Erythroblast (primary cell): ENCODE measurements at places on chromosomes 12 and 14.

GRCh38 chr12:59320112-59320511 lies 275.7 kb upstream of the SLC16A7 start:
- DNase-seq, result no peak

DNA sequence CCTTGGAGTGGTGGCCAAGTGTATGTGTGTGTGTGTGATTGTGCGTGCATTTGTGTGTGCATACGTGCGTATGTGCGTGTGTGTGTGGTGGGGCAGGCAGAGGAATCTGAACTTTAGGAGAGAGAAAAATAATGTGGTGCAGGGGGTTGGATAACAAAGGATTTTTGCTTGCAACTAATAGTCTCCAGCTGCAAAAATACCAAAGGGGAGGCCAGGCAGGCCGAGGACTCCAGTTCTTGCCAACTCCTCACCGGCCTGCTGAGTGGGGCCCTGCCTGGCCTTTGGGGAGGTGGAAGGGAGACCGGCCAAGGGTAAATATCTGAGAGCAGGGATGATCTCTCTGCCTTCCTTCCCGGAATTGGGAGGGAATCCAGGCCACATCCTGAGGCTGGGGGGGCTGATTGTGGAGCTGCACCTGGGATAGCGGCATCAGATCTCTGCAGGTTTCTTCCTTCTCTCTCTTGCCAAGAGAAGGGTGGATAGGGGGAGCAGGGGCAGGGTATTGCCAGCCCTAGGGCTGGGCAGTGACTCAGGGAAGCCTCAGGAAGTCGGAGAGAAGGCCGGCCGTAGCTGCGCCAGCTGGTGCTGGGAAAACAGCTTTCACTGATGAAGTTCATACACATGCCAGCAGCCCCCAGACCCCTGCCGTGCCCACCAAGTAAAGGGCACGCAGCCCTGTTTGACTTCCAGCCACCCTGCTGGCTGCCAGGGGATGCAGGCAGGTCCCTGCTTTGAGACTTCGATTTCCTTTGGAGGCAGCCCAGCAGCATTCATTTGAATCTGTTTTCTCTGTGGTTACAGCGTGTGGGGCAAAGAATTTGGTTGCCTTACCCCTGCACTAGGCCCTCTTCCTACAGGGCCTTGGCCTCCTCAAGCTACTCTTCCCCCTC lies 4.6 kb upstream of the LRP1-AS start:
- DNase-seq, result no peak

- DNase-seq, result peak; percentile 33
Measured at GRCh38 chr12:45732936-45733335, 3.4 kb downstream of the ARID2 start.

DNA sequence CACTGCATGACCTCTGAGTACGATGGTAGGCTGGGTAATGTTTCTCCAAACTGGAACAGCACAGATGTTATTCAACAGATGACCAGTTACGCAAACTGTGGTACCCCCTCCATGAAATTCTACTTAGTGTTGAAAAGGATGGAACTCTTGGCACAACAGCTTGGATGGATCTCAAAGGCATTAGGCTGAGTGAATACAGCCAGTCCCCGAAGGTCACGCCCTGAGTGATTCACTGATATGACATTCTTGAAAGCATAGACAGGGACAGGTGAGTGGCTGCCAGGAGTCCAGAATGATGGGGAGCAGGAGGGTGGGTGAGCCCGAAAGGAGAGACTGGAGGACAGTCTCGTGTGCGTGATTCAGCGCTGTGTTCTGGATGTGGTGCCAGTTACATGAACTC lies 187.5 kb upstream of the TMEM132C start:
- no peak for DNase-seq

GRCh38 chr12:53336181-53336681 lies at the start of gene SP7:
SP7 (minus strand) TSS chr12:53336354; CDS start chr12:53335646, 708 bp downstream.
- DNase-seq, result no peak

- DNase-seq, result peak; percentile 7
Measured at GRCh38 chr14:34912182-34912581, 37.0 kb upstream of the BAZ1A start.

- DNase-seq, result no peak
Measured at GRCh38 chr12:59007620-59008019, 87.3 kb upstream of the LRIG3 start.

- no peak for DNase-seq
Measured at GRCh38 chr12:114767084-114767760, 83.2 kb upstream of the TBX3 start.

DNA sequence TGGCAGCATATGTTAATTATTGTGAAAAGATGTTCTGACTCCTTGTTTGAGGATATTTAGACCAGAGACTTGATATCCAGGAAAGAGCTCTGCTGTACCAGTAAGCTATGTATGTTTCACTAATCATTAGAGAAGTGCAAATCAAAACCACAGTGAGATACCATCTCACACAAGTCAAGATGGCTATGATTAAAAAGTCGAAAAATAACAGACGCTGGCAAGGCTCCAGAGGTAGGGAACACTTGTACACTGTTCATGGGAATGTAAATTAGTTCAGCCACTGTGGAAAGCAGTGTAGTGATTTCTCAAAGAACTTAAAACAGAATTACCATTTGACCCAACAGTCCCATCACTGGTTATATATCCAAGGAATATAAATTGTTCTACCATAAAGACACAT lies 171.6 kb downstream of the DPY19L2 start:
- no peak for DNase-seq

- DNase-seq, result no peak
Measured at GRCh38 chr14:91009501-91010152, 50.8 kb downstream of the RPS6KA5 start.

GRCh38 chr12:24270464-24270863 lies 321.0 kb upstream of the SOX5 start:
- DNase-seq, result no peak

- no peak for DNase-seq
Measured at GRCh38 chr12:57518176-57518919, 2.0 kb downstream of the DDIT3 start.

- no peak for DNase-seq
Measured at GRCh38 chr14:34449819-34450541, 12.1 kb downstream of the SPTSSA start.

GRCh38 chr12:129670256-129670920 lies 233.4 kb downstream of the TMEM132D start:
- no peak for DNase-seq

DNA sequence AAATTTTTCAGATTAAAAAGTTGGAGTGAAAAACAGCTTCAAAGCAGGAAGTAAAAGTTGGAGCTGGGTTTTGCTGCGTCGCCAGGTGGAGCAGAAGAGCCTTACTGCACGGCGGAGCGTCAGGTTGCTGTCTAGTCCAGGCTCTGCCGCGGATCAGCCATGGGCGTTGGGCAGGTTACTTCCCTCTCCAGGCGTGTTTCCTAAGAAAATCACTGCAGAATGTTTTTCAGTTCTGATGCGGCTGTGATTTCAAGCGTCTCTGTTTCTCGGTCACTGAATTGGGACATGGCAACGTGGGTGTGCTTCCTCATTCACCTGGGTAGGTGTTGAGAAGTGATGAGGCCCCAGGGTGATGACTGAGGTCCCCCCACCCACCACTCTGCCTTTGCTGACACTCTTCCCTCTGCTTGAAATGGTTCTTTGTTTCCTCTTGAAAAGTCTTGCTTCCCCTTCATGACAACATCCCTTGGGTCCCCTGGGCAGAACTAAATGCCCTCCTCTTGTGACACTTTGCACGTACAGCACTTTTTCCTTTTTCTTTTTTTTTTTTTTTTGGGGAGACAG lies 7.6 kb downstream of the EVL start:
- DNase-seq, result peak; percentile 31

DNA sequence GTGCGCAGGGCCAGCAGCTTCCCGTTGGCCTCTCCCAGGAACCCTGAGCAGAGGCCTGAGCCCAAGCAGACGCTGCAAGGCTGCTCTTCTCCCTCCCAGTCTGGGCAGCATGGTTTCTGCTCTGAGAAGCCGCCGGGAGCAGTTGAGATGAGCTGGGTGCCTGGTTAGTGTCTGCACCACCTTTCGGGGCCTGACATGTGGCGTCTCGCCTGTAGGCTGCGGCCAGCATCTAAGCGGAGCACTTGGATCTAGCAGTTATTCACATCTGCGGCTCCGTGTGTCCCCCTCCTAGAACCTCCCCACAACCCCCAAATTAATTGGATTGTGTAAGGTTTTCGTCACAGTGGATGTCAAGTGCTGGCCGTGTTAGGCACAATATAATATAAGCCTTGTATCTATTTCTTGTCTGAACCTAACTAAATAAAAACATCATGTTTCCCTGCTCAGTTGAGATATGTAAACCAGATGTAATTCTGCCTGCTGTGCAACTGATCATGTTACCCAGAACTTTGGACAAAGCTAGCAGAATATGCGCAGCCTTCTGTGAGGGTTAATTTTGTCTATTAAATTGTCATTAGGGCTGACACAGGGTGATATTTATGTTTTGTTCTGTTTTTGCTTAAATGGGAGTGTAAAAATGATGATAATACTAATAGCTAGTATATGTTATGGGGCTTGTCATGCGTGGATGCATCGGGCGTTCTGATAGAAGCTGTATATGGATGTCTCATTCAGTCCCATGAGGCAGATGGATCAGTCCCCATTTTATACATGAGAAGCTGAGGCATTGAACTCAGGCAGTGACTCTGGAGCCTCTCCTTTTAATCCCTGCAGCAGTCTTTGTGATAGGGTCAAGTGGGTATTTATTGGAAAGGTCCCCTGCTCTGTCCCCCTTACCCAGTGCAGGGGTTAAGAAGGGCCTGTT lies 45.8 kb downstream of the ELK3 start:
- no peak for DNase-seq

- DNase-seq, result no peak
Measured at GRCh38 chr14:32350020-32350419, 20.9 kb downstream of the AKAP6 start.

DNA sequence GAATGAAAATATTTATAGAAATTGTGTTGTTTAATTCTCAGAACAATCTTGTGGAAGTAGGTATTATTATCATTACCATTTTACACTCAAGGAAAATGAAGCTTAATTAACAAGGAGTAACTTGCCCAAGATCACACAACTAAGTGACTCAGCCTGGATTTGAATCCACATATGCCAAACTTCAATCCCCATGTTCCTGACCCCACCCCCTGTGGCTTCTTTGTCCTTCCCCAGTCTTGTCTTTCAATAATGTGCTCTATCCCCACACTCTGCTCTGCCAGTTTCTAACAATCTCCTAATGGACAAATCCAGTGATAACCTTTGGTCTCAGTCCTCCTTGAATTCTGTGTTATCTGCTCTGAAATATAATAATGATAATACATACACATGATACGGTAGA lies 355.2 kb downstream of the BMP4 start:
- no peak for DNase-seq

DNA sequence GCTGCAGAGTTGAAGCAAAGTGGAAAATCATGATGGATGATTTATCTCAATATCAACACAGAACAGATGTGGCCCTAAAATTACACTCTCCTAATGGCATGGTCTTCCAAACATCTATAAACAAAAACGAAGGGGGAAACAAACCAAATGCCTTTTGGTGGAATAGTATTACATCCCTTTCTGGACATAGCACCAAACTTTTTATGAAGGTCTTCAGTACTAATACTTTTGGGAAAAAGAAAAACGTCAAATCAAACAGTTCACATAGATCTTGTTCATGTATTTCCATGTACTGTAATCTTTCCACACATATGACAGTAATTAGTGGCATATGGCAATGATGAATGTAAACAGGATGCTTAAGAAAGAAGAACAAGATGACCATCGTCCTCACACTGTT lies 22.9 kb upstream of the ANAPC7 start:
- no peak for DNase-seq

DNA sequence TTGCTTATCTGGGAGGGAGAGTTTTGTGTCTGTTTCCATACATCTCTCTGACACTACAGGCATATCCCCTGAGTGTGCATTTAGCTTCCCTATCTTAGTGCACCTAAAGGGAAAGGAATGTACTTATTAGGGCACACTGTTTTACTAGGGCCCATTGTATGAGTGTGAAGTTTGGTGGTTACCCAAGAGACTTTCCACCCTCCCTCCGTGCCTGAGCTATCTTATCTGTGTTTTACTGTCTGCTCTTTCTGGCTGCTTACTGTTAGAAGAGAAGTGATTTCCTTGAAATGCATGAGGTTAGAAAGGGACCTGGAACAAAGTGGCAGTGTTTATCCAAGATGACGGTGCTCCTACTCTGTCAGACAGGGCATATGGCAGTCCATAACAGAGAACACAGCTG lies 8.5 kb upstream of the SVOP start:
- no peak for DNase-seq

DNA sequence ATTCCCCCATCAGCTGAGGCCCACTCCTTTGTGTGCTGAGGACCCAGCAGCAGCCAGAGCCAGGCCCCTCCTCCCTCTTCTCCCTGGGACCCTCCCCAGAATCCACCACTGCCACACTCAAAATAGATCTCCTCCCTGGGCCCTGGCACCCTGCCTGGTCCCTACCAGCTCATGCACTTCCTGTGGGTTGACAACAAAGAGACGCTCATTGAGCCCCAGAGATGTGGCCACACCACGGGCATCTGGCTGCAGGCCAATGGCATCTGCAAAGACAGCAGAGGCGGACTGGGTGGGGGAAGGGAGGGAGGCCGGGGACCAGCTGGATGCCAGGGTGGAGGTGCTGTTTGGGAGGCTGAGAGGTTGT lies 16.0 kb upstream of the ENDOU start:
- peak; percentile 15 for DNase-seq

DNA sequence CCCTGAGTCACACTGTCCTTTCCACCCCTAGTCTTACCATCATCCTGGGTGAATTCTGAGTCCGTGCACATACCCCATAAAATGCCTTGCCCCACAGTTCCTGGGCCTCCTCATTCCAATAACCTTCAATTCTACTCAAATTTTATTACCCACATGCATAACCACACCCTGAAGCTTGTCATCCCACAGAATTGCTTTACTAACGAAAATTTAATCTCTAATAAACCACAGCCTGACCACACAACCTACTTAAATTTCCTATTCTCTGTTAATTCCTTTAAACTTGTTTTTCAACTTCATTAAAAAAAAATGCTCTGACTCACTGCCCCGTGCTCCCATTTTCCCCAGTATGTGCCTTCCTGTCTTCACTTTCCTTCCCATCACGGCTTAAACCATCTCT lies 205.9 kb downstream of the PHLDA1 start:
- DNase-seq, result no peak

- DNase-seq, result no peak
Measured at GRCh38 chr14:73237786-73238423, 599 bp downstream of the PAPLN start.

DNA sequence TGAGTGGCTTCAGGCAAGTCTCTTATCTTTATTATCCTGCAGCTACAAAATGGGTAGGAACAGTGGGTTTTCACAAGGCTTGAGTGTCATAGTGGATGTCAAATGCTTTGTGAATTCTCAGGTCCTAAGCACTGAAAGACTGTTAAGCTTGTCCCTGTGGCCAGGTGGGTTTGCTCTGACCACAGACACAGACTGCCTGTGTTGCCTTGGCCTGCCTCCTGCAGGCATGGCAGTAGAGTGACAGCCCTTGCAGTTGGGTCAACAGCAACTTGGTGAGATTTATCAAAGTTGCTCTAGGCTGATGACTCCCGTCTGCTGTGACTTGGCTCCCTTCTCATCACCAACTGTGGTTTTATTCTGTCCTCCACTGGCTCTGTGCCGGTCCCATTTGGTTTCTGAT lies 520.0 kb upstream of the CCDC196 start:
- no peak for DNase-seq

- no peak for DNase-seq
Measured at GRCh38 chr12:50066402-50066801, 9.0 kb downstream of the ASIC1 start.
